Sigmoid colon (tissue), 7 donors: ENCODE measurements at places on chromosomes 2 and 18. TPM values are rescaled to one million over a fixed set of nuclear protein-coding genes. Genes with fewer than 3 reads are reported as not detected.

Gene SGPP2
- total RNA-seq: 0.49 TPM

GRCh38 chr18:27704736-27705361 lies 472.1 kb downstream of the CDH2 start:
- H3K4me1 ChIP-seq: no peaks in the 10 kb centered on the region
- H3K4me3 ChIP-seq: no peak overlapping the region
- no peak overlapping the region for H3K27ac ChIP-seq
- no peaks in the 10 kb centered on the region for H3K27me3 ChIP-seq
- H3K36me3 ChIP-seq: no peaks in the 10 kb centered on the region
- DNase-seq: no peak

Gene TBC1D8
- 24.1 TPM for total RNA-seq

DNA sequence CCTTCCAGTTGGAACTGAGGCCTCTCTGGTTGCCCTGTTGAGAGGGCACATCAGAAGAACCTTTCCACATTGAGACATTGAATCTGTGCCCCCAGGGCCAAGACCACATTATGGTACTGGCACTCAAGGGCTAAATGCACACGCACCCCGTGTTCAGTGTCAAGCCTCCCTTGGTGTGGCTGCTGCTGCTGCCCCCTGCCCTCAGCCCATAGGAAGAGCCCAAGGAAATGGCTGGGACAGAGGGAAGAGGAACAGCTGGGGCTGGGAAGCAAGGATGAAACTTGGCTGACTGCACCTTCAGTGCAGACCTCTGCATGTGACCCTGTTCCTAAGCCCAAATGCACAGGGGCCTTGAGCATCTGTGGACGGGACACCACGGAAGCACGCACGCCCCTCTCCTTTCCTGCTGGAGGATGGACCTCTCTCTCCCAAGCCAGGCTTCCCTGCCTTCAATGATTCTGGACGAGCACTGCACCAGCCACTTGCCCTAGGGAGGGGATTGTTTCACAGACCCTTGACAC lies 40.2 kb downstream of the NIFK start:
- H3K4me3 ChIP-seq: no peak overlapping the region
- no peaks in the 10 kb centered on the region for H3K4me1 ChIP-seq
- DNase-seq: peak; percentile 29
- H3K27ac ChIP-seq: no peak overlapping the region
